ENCODE measurements at places on chromosomes 13 and 19.

DNA sequence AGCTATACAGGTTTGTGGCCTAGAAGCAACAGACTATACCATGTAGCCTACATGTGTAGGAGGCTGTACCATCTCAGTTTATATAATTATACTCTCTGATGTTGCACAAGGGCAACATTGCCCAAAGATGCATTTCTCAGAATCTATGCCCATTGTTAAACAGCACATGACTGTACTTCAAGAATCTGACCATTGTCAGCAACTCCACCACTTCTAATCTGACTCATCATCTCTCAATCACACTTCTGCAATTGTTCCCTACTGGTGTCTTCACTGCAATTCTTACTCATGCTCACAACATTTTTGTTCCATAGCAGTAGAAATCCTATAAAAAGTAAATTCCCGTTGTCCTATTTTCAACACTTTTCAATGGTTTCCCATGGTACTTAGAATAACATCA lies 63.9 kb upstream of the ATXN8OS start:
- no peak for DNase-seq

DNA sequence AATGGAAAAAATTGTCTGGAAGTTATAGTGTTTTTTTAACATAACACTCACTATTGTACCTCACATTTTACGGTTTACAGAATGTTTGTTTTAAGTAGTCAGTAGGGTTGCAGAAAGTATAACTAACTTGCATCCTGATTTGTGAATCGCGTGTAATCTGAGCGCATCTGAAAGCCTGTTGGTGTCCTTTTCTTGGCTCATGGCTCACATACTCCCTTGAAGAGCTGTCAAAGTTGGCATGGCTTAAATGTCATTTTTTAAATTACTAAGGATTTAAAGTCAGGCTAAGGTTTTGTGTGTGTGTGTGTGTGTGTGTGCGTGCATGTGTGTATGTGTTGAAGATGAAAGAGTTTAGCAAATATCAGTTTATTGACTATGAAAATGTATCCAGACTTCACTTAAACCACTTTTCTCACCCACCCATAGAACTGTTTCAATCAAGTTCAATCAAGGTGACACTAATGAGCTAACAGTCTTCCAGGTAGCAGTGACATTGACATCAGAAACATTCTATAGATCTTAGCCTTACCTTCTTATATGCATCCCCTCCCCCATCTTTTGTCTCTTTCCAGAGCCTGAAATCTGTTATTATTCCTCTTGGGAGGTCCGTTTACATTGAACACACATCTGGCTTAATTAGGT lies 480.4 kb upstream of the SGCG start:
- DNase-seq: peak; percentile 24

- no peak for DNase-seq
Observed at GRCh38 chr13:46914341-46914740, 17.5 kb upstream of the HTR2A start.

DNA sequence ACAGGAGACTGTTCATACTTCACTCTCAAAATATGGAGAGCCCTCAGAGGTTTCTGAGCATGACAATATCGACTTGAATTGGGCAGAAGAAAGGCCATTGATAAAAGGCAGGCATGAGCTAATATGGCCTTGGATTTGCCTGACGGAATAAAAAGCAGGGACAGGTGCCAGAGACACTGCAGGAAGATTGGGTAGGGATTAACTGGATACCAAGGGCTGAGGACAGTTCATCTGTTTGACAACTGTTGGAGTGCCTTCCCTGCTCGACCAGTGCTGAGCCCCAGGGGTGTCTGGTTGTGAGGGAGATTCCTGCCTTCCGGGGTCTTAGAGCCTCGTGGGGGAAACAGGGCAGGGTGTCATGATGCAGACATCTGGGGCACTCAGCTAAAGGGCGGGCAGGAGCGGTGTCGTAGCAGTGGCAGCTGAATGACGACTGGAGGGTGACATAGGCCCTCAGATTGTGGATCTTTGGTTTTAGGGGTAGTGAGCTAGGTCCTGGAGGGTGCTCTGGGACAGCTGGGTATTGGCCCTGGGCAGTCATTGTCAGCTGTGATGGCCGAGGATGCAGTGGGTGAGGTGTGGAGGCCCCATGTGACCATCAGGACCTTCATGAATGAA lies 12.3 kb downstream of the GATAD2A start:
- DNase-seq: no peak

GRCh38 chr13:80164462-80164861 lies 176.5 kb downstream of the SPRY2 start:
- no peak for DNase-seq

- peak; percentile 31 for DNase-seq
Observed at GRCh38 chr13:99941086-99941485, 30.5 kb downstream of the ZIC5 start.

- no peak for DNase-seq
Observed at GRCh38 chr19:38321646-38322196, 2.1 kb downstream of the KCNK6 start.

- DNase-seq: no peak
Observed at GRCh38 chr19:21698215-21698614, 69.2 kb downstream of the ZNF100 start.

DNA sequence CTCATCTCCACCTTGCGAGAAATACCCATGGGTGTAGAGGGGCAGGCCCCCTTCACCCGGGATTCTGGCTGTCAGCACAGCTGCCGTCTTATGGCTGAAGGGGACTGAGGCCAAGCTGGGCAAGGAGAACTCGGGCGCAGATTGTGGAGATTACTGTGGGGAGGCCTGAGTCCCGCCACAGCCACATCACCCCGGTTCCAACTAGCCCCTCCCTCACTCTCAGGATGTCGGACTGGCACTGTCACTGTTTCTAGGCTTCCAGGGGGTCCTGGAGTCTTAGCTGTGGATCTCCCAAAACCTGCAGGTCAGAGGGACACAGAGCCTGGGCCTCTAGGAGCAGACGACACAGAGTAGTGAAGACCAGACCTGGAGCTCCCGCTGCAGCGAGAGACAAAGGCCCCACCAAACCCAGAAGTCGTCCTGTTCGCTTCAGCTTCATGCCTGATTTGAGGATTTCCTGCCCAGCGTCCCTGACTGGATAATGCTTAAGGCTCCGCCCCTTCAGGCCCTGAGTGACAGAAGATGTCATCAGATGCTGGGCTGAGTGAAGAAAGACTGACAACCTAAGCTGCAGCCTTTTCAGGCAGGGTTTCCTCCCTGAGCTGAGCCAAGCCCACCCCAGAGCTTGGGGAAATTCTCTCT lies 55.8 kb downstream of the ZNF93 start:
- DNase-seq: no peak

DNA sequence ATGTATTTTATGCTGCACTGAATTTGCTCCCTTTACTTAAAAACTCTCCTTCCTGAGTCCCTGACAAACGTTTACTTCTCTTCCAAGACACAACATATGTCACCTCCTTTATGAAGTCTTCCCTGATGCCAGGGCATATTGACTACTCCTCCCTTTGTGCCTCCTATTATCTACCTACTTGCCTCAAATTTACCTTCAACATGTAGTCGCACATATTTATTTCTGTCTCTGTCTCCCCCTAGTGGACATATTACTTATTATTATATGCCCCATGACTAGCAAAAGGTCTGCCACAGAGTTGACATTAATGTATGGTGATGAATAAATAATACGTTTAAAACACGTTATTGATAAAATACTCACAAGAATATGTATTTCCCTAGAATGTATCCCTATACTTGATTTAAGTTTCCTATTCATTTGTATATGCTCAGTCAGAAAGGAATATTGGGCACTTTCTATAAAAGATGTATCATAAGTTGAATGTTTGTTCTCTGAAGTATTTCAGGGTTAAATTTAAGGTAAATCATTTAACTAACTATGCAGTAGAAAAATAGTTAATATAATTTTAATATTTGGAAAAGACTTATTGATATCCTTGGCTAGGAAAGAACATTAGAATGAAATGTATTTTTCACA lies 250.3 kb upstream of the ATXN8OS start:
- peak; percentile 59 for DNase-seq

- DNase-seq: no peak
Observed at GRCh38 chr13:60080850-60081249, 82.9 kb downstream of the DIAPH3 start.

DNA sequence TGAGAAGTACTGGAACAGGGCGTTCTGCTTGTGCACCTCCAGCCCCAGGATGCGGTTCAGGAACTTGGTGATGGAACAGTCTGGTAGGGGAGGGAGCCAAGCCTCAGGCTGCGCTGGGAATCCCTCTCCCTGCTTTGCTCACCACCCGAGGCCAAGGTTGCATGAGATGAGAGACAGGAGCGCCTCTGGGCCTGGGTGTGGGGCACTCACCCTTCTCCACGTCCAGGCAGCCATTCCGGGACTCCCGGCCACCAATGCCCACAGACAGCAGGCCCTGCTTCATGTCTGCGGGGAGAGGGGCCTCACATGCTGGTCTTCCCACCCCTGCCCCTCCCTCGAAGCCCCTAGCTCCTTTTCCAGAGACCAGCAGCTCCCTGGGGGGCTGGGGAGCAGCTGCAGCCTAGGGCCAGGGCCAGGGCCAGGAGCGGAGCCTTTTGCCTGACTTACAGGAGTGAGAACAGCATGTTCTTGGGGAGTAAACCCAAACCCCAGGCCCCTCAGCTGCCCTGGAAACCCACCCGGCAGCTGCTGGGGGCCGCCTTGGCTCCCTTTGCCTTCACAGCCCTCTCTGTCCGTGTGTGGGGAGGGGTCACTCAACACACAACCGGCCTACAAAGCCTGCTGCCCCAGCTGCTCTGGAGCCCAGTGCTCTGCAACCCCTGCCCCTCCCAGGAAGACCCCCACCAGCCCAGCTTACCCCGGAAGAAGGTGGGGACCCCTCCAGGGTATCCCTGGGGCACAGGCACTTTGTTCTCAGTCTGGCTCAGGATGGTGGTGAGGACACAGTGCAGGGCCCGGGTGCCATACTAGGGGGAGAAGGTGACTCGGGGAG lies 7.2 kb downstream of the GPX4 start:
- no peak for DNase-seq

DNA sequence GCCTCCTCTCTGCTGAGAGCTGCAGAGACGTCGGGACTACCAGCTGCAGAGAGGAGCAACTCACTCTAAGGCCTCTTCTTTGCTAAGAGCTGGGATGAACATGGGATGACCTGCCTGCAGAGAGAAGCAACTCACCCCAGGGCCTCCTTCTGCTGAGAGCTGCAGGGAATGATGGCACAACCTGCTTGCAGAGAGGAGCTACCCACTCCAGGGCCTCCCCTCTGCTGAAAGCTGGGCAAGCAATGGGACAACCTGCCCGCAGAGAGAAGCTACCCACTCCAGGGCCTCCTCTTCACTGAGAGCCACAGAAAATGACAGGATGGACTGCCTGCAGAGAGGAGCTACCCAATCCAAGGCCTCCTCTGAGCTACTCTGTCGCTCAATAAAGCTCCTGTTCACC lies 6.9 kb upstream of the MLLT1 start:
- DNase-seq: no peak

- DNase-seq: peak; percentile 24
Observed at GRCh38 chr13:98050041-98050466, 92.8 kb upstream of the FARP1 start.

DNA sequence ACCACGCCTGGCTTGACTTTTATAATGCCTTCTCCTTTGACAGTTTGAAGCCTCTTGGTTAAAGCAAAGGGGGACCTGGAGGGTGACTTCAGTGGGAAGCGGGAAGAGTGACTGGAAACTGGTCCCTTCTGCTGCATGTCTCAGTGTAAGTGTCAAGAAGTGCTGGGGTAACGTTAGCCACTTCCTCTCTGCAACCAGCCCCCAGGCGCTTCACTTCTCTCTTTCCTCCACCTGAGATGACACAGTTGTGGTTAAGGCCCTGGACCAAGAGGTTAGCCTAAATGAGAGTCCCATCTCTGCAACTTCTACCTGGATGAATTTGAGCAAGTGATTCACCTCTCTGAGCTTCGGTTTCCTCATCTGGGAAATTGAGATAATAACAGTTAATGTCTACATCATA lies 16.3 kb downstream of the LEUTX start:
- no peak for DNase-seq

- no peak for DNase-seq
Observed at GRCh38 chr13:21075011-21075378, 13.6 kb upstream of the LATS2 start.

GRCh38 chr19:3187662-3188511 lies 2.2 kb downstream of the NCLN start:
- DNase-seq: no peak

GRCh38 chr13:47114030-47114429 lies 217.2 kb upstream of the HTR2A start:
- DNase-seq: no peak

DNA sequence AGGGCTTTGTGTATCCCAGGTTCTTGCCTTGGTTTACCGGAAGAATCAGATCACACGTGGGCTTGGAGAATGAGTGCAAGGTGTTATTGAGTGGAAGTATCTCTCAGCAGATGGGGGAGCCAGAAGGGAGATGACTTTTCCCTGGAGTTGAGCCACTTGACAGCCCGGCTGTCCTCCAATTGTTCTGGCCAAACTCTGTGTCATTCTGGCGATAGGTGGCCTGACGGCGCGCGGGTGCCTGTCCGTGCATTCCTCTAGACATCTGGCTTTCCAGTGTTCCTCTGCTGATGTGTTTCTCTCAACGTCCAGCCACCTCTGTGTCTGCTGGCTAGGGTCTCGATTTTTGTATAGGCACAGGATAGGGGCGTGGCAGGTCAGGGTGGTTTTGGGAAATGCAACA lies 181.9 kb downstream of the SHISA2 start:
- no peak for DNase-seq

GRCh38 chr19:32676186-32676894 lies 692 bp downstream of the RGS9BP start:
- DNase-seq: no peak

- DNase-seq: no peak
Observed at GRCh38 chr19:35120898-35121297, 5.3 kb downstream of the FXYD3 start.

DNA sequence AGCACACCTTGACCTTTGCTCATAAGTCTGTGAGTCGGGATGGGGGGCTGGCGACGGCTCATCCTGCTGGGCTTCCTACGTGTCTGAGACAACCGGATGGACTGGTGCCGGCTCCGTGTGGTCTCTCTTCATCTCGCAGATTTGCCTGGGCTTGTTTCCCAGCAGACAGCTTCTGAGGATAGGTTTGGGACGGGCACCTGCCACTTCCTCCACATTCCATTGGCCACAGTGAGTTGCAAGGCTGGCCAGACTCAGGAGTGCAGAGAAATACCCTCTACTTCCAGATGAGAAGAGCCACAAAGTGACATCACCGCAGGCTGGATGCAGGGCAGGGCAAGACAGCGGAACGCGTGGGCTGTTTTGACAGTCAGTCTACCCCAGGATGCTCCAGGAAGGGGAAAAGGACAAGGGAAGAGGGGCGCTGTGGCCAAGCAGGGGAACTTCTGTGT lies 48.1 kb downstream of the IRS2 start:
- no peak for DNase-seq

GRCh38 chr13:50581586-50582196 lies 261.8 kb downstream of the DLEU7 start:
- no peak for DNase-seq

DNA sequence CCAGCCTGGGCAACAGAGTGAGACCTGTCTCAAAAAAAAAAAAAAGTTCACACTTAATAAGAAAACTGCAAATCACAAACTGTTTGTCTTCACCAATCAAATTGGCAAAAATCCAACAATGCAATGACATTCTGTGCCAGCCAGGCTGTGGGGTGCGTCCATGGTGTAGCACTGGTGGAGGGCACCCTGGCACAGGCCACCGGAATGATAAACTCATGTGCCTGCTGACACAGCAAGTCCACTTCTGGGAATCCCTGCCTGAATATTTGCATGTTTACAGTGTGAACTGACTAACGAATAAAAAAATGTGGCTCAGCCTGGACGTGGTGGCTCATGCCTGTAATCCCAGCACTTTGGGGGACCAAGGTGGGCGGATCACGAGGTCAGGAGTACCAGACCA lies 1.6 kb upstream of the LRRC25 start:
- no peak for DNase-seq

- DNase-seq: no peak
Observed at GRCh38 chr13:23467048-23467931, 33.8 kb upstream of the SACS start.

- DNase-seq: no peak
Observed at GRCh38 chr19:1624458-1624857, 19.2 kb upstream of the UQCR11 start.
